ENCODE measurements at places on chromosomes 4 and X. TPM values are rescaled to one million over a fixed set of nuclear protein-coding genes. Genes with fewer than 3 reads are reported as not detected.

GRCh38 chrX:68599256-68600152 is 48.0 kb upstream of the STARD8 start:
- DNase-seq: no peak

DNA sequence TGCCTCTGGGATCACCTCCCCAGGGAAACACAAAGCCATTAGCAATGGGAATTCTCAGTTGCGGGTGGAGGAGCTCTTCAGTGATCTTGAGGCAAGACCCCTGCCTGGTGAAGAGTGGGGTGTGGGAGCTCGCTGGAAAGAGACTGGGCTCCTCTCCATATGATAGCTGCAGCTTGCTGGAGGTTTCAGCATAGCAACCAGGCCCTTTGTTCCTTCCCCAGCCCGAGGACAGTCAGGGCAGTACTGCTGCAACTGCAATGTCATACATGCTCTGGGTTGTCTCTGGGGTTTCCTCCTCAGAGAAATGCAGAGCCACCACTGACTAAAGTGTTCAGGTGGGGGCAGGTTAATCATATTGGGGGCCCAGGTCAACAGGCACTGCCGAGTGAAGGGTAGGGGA is 81.3 kb downstream of the ARHGAP24 start:
- no peak for DNase-seq

DNA sequence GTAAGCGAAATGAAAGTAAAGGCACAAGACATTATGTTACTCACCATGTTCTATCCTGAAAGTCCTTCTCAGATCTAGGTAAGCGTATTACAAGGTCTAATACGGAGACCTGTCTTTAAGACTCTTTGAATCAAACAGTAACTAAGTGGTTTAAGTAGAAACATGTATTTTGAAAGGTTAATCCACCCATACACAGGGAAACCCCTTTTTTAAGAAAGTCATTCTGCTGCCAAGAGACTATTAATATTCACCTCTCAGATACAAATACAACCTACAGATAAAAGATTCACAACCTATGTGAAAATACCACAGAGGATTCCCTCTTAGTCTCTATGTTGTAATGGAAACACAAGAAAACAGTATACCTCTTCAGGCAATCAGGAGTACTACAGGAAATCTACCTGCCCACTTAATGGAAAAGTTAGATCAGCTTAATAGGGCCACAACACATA is 63.2 kb upstream of the TNIP3 start:
- no peak for DNase-seq

- DNase-seq: no peak
These were observed 356.7 kb upstream of the GATB start for GRCh38 chr4:152117520-152117919.

TRPC5OS gene
- not detected for total RNA-seq

- DNase-seq: no peak
These were observed 39.3 kb downstream of the SLAIN2 start for GRCh38 chr4:48380583-48381167.

GPRASP3 gene
- total RNA-seq: 12.2 TPM

DNA sequence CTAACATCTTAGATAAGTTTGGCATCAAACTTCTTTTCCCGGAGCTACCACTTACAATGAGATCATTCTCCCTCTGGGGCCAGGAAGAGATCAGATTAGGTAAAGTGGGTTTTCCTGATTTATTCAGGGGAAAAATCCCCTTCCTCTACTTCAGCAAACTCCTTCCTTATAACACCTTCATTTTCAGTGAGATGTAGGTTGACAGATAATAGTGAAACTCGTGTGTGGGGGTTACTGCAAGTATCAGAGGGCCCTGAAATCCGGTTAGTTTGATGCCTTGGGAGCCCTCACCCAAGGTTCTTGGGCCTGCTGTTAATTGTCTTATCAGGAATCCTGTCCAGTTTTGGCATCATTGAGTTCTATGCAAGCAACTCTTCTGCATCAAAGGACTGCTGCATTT is 10.8 kb downstream of the FTHL17 start:
- no peak for DNase-seq

DNA sequence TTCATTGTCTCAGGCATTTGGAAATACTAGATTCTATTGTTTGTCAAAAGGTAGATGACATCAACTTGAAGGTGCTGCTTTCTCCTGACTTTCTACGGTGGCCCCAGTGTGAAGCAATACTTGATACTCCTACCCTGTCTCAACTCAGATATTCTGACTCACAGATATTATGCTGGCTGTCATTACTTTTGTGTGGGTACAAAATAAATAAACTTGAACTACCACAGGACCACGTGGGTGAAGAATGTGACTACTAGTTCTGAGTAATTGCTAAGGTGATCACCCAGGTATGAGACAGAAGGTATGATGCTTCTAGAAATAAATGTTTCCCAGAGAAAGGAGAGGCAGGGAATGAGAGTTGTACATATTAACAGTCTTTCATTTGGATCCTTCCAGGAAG is 275.3 kb upstream of the SPOCK3 start:
- no peak for DNase-seq

PAGE2B gene
- not detected for total RNA-seq

DNA sequence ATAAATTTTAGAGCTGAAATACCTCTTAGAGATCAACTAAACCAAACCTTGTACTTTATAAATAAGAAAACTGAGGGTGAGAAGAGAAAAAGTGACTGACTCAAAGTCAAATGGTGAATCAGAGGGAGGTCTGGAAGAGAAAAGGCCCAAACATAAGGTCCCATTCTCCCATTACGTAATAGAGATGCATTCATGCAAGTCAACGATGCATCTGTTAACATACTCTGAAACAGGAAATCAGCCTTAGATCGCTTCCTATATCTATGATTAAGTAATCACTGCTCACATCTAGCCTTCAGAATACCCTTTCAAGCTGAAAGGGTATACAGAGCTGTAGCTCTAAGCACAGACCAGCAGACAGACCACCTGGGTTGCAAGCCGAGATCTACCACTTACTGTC is 6.5 kb downstream of the RNF150 start:
- DNase-seq: no peak

RS1 gene
- not detected for total RNA-seq

DNA sequence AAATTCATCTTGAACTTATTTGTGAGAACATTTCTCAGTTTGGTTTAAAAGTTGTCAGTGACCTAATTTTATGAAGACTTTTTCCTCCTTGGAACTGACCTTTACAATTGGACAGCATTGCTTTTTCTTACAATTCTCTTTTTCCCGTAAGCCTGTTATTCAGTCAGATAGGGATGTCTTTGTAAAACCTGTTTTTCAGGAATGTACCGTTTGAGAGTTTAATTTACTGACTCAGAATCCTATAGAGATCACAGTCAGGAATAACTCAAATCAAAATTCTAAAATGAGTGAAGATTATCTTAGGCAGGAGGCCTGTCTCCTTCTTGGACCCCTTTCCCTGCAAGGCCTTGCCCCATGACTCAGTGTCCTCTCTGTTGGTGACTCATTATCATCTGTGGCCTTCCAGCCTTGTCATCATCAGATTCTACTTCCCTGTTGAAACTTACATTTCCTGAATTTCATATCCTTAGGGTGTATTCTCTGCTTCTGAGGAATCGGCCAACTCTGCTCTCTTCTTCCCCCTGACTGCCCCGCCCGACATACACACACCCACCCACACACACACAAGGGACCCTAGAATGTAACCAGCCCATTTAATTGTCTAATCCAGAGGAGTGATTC is 99.8 kb downstream of the ARHGAP10 start:
- peak; percentile 31 for DNase-seq

SERPINA7 gene
- total RNA-seq: not detected

GRCh38 chr4:165803005-165803404 is 70.0 kb upstream of the TLL1 start:
- DNase-seq: no peak

DNA sequence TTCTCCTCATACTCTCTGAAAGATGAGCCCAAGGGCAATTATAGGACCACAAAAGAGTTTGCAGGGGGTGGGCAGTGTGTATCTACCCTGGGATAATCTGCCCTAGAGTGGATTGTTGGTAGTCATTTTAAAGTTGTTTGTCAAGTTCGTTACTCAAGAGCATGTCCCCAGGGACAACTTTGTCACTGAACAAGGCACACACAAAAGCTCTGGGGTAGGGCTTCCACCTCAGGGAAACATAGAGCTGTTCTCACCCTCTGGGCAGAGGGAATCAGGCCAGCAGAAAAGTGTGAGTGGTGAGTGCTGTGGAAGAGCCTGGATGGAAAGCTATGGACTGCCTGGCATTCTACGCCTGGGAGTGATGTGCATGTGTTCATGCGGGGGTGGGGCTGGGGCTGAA is 23.3 kb upstream of the LEF1 start:
- no peak for DNase-seq

DNA sequence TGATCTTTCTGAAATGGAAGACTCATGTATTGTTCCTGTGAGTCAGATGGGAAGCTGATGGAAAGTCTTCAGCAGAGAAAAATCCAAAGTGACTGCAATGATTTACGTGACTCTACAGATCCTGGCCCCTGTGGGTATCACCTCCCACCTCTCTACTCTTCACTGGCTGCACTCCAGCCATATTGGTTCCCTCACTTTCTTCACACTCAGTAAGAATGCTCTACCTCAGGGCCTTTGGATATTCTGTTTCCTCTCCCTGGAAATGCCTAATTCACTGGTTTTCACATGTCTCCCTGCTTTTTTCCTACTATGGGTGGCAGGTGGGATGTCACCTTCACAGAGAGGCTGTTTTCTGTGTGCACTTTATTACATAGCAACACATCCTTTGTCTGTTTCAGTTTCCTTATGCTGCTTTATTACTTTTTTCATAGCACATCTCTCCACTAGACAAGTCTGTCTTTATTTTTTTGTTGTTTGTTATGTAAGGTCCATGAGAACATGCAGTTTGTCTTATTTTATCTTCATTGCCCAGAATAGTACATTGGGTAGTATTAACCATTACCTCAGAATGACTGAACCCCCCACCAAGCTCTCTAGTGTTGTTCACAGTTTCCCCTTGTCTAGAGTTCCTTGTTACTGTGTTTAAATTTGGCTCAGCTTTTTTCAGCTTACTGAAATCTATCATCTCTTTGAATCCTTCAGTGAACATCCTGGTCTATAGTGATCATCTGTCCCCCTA is 57.6 kb upstream of the CLNK start:
- no peak for DNase-seq

GRCh38 chr4:4948370-4948769 is 70.9 kb downstream of the CYTL1 start:
- no peak for DNase-seq

DNA sequence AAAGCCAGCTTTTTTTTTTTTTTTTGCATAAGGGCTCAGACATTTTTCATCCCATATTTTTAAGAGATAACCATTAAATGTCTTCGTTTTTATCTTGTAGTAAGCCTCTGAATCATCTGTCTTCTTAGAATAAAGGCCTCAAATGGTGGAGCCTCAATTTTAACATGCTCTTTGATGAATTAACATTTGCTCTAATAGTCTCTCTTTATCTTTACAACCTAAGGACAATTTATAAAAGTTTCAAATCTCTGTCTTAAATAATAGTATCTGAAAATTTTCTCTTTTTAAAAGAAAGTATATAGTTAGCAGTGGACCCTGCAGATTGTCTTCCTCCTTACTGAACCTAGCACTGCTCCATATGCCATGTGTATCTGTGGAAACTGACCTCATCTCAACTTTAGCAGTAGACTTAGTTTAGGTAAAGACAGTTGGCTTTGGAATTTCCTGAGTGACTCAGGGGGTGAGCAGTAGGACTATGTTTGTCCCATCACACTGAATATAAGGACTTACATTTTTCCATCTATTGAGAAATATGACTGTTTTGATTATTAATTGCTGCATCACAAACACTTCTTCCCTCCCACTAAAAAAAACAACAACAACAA is 1658.0 kb downstream of the STIM2 start:
- no peak for DNase-seq

GRCh38 chr4:152693871-152694270 is 14.1 kb upstream of the TMEM154 start:
- DNase-seq: no peak

GRCh38 chr4:128682942-128683666 is 126.4 kb upstream of the JADE1 start:
- no peak for DNase-seq

GRCh38 chrX:119181491-119181890 is 53.9 kb upstream of the KIAA1210 start:
- DNase-seq: no peak

GRCh38 chrX:153502796-153503195 is 8.0 kb downstream of the BGN start:
- no peak for DNase-seq

DNA sequence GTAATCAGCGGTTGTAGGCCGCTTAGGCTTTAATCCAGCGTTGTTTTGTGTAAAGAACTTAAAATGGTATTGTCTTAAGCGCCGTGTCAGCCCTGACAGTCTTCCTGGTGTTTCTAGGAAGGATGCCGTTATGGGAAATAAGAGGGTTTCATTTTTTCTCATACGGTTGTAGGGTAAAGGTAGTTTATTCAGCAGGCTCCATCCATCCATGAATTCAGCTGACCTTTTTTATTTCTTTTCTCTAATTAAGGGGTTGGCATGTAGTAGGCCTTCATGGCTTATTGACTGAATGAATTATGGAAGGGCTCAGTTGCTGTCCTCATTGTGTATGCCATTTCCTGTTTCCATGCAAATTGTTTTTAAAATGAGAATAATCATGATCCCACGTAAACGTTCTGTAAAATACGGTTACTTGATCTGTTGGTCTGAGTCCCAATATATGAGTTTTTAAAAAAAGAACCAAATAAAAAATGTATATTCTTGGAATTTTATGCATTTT is 693 bp downstream of the OCIAD1 start:
- no peak for DNase-seq

DNA sequence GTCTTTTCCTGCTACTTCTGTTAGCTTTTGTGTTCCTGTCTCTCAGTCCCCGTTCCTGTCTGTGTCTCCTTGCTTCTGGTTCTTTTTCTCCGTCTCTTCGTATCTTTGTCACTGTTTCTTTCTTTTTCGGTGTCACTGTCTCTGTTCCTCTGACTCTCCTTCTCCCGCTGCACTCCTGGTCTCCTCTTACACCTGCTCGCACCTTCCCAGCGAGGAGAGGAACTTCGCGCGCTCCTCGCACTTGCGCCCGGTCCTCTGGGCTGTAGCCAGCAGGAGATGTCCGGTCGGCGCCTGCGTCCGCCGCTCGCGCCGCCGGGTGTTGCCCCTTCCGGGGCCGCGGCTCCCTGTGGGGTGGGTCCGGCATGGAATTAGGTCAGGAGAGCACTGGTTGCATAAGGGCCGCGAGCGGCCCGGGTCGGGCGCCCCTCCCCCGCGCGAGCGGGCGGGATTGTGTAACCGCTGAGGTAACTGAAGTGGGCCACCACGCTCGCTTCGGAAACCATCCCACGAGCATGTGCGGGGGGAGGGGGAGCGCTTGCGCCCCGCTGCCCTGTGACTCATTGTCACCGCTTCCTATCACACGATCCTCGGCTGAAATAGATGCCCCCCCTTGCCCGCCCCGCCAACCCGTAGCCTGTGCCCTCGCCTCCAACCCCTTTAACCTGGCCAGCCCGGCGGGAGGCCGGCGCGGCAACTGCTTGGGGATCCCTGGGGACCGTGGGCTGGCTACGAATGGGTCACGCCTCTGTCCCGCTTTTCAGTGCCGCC is 1.6 kb downstream of the LONRF3 start:
- peak; percentile 90 for DNase-seq

Data from right cardiac atrium (tissue), 5 donors.